CD4-positive, alpha-beta T cell treated with Interleukin-17A for 4 hours (primary cell): ENCODE measurements at places on chromosomes 4 and X.
A peak's percentile ranks its signal among the peaks of the same experiment; 100 is the strongest.

DNA sequence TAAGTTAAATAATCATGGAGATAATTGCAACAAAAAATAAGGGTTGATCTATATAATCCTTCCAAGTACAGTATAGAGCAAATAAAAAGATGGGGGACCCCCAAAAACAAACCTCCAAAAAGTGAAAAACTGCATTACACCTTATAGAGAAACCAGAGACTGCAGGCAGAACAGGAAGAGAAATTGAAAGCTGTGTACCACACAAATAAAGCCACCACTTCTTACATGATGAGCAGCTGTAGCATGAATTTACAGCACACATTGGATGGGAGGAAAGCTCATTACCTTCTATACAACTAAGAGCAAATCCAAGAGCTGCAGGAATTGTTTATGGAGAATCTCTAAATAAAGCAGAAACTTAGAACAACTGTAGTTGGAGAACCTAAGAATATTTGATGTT, 152.4 kb upstream of the PDE5A start:
- DNase-seq = no peak

GRCh38 chrX:43345166-43345565, 310.9 kb upstream of the MAOA start:
- no peak for DNase-seq

DNA sequence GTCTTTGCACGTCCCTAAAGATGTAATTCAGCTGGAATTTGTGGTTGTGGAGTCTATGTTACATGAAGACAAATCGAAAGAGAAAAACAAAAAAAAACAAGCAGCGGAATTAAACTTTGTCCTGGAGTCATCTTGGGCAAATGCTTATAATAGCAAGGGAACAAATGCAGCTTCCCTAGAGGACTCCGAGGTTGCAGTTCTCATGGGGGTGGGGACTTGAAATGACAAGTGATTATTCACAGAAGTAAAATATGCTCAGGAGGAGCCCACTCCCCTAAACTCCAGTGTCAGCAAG, 362.4 kb downstream of the ARHGAP24 start:
- no peak for DNase-seq

- DNase-seq = no peak
These were observed 18.7 kb downstream of the SLC25A43 start for GRCh38 chrX:119417842-119418241.

- DNase-seq = no peak
These were observed 790 bp downstream of the CLGN start for GRCh38 chr4:140426610-140427105.

- peak; percentile 13 for DNase-seq
These were observed 56.6 kb upstream of the TNIP3 start for GRCh38 chr4:121220698-121221097.

DNA sequence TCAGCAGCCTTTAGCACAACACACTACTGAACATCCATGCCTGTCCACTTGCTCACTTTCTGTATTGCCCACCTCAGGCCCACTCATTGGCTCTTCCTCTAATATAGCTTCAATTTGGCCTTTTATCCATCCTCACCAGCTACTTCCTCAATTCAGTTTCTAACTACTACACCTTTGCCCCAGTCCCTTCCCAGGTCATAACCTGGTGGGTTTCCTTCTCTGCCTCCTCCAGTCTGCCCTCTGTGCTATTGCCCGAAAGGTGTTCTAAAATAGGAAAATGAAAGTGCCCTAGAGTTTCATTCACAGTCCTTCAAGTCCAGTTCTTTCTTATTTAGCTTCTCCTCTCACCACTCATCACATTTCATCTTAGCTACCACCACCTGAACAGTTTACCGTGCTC, 23.1 kb downstream of the MOSPD2 start:
- no peak for DNase-seq

DNA sequence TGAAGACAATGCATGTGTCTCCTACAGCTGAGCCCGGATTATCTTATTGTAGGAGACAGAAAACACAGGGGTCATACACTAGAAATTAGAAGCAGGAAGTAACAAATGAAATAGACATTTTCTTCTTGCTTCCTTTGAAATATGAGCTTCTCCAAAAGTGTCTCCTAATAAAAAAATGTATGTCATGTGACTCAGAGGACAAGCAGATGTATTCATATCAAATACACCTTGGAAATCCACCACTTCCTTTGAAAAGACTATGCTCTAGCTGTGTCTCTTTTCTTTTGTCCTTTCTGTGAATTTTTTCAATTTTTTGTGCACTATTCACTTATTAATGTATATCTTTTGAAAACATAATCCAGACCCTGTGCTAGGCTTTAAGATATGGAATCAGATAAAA, 1906.2 kb downstream of the C4orf33 start:
- DNase-seq = no peak

- no peak for DNase-seq
These were observed 132.8 kb upstream of the FUNDC1 start for GRCh38 chrX:44675362-44676024.

- DNase-seq = no peak
These were observed 14.2 kb upstream of the FGF16 start for GRCh38 chrX:77433001-77433400.

DNA sequence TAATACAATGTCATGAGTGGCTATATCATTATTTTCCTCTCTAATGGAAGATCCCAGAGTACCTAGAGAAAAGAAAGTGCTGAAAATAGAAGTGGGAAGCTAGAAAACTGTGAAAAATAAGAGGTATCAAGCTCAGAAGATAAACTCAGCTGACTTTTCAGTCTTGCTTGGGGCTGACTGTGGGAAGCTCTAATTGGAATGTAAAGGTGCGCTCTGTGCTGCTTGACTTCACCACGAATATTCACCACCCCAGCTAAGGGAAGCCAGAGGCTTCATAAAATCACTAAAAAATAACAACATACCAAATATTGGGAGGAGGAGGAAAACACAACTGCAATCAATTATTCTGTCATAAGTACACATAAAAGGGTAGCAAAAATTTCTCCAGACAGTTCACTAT, 25.1 kb downstream of the NDST3 start:
- DNase-seq = no peak

- DNase-seq = no peak
These were observed 841.9 kb upstream of the HS3ST1 start for GRCh38 chr4:12270546-12270945.

- DNase-seq = no peak
These were observed 167.0 kb upstream of the CASK start for GRCh38 chrX:42090395-42090794.

GRCh38 chr4:188289531-188290125, 150.4 kb downstream of the TRIML1 start:
- no peak for DNase-seq

DNA sequence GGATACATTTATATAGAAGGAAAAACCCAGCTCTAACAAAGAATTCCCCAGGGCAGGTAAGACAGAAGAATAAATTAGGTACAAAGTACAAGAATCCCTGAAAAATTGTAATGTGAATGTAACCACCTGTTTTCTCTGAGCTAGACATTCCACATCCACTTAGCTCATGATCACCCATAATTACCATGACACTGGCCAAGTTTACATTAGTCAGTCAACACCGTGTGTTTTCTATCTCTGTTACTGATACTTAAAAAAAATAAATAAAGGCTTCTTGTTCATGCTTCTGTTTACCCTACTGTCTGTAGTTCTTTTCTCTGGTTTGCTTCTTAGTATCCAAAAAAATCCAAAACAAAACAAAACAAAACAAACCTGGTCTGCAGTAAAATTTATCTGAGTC, 66.0 kb downstream of the CBLL2 start:
- no peak for DNase-seq

DNA sequence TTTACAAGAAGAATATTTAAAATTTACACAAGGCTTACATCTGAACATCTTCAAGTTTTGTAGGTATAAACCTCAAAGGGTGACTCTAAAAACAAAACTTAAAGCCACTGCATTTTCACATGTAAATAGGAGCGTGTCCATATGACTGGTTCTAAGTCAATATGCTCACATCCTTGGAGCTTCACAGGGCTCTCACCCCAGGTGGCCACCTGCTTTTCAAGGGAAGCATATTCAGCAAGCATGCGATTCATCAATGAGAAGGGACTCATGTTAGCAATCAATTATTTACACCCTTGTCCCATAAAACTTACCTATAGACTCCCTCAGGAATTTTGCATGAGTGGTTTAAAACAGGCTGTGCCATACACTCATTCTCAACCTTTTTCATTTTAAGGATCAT, 17.8 kb upstream of the KLHL34 start:
- no peak for DNase-seq

GRCh38 chr4:7506119-7506518, 71.4 kb upstream of the PSAPL1 start:
- no peak for DNase-seq

DNA sequence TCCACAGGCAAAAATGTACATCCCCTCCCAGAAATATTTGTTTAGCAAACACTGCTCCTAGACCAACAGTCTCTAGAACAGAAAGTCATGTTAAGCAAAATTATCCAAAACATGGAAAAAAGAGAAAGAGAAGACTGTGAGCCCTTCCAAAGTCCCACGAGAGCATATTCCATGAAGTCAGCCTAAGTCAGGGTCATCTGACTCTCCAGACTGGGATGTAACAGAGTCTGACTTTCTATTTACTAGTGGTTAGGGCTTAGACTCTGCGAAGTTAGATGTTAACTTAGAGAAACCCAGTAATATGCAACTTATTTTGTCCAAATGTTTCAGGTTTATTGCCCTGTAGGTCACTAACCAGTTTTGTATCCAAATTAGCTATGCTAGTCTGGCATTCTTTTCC, 102.3 kb downstream of the MID1 start:
- no peak for DNase-seq
